ENCODE measurements at places on chromosomes 5 and 9. TPM values are rescaled to one million over a fixed set of nuclear protein-coding genes. Genes with fewer than 3 reads are reported as not detected.

DNA sequence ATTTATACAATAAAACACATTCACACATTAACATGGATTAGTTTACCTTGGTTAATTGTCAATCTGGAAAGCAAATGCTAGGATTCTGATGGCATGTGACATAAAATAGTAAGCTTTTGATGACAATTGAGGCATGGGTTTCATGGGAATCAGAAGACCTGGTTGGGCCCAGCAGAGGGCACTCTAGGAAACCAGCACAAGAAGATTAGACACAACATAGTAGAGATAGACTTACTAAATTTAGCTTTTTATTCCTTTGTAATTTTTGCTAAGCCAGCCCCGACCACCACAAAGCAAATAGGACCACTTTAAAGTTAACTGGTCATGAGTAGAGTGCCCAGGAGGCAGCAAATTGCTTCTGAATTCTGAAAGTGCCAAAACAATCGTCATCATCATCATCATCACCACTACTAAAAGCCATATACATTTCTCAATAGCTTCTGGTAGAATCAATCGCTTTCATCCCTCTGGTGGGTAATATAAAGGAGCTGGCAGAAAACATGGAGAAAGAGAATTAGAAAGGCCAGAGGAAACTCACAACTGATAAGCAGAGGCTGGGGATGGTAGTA lies 163.2 kb downstream of the ARRDC3 start:
- H3K27ac ChIP-seq: no peak overlapping the region
- no peak overlapping the region for H3K4me3 ChIP-seq
- no peaks in the 10 kb centered on the region for H3K27me3 ChIP-seq
- H3K36me3 ChIP-seq: no peaks in the 10 kb centered on the region
- H3K4me1 ChIP-seq: no peaks in the 10 kb centered on the region
- DNase-seq: no peak

DNA sequence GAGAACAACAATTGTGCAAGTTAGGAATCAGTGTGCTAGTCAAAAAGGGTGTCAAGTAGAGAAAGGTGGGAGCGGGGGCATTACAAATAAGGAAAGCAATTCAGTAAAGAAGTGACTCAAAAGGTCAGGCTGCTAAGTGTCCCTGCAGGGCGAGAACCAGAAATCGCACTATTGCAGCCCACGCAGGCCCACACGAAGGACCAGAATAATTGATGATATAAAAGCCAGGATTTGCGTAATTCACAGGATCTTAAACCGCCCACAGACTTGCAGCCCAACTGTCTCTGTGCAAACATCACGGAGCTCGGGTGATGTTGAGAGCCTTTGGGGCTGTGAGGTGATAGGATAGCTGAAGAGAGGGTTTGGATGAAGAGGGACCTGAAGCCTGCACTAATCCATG lies 349.0 kb downstream of the BRINP1 start:
- H3K4me3 ChIP-seq: no peak overlapping the region
- H3K36me3 ChIP-seq: no peaks in the 10 kb centered on the region

S1PR3 gene
- 7.2 TPM for total RNA-seq

DNA sequence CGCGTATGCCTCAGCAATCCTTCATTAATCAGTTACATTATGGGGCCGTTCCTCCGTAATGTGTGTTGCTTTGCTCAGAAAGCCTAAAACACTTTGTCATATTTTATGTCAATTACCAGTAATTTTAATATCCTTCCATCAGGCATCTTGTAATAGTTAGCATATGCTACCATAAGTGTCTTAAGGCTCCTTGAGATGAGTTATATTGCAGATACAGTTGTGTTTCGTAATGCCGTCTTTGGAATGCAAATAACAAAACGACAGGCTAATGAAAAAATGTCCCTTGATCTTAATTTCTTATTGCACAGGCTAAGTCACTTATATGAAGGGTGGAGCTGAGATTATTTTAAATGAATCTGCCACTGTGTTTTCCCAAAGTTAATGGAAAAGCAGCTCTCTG lies 50.5 kb downstream of the TBCA start:
- no peak for DNase-seq
- H3K36me3 ChIP-seq: no peaks in the 10 kb centered on the region
- no peak overlapping the region for H3K27ac ChIP-seq
- H3K4me3 ChIP-seq: no peak overlapping the region
- no peaks in the 10 kb centered on the region for H3K27me3 ChIP-seq

SPATA31D4 gene
- not detected for total RNA-seq

DNA sequence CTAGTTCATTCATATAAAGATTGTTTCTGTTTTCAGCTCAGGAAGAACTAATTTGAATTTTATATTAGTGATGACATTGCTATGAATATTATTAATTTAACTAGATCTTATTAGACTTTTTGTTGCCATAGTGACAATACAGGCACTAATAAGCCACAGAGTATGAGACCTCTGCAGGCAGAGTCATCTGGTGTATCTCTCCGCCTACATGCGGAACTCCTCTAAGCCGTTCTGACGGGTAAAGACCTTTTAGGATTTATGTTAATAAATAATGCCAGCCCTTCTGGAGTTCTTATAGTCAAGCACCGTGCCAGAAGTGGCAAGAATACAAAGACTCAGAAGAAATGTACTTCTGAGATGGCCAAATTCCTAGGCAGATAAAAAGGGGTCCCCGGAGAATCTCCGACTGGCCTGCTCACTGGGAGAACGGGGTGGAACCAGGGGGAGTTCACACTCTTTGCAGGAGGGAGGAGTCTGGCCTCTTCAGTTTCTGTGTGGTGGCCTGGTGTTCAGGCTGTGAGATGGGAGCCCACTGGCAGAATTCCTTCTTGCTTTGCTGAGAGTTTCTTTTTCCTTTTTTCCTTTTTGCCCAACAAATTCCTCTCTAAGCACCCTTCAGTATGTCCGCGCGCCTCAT lies 85.1 kb upstream of the IL12B start:
- H3K4me3 ChIP-seq: no peak overlapping the region
- H3K27me3 ChIP-seq: no peaks in the 10 kb centered on the region
- H3K4me1 ChIP-seq: peaks cover 5% of the 10 kb centered on the region
- H3K27ac ChIP-seq: no peak overlapping the region

GRCh38 chr5:9339206-9339818 lies 206.6 kb downstream of the SEMA5A start:
- peak; percentile 55 for DNase-seq
- H3K27ac ChIP-seq: no peak overlapping the region
- H3K36me3 ChIP-seq: no peaks in the 10 kb centered on the region
- H3K27me3 ChIP-seq: no peaks in the 10 kb centered on the region

DNA sequence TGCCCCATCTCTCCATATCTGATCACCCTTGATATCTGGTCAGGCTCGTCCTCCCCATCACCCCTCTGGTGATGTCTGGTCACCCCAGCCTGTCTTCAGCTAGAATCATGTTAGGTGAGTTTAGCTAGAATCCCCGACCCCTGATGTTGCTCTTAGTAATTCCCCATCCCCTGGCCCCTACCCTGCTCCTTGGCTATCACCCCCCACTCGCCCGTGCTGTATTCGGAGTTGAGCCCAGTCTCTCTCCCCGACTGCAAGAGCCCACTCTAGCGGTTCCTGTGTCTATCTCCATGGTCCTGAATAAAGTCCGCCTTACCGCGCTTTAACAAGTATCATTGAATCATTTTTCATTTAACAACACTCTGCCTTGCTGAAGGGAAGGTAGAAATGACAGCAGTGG lies 33.7 kb downstream of the ADAMTS2 start:
- no peak for DNase-seq
- no peak overlapping the region for H3K4me3 ChIP-seq
- H3K27me3 ChIP-seq: no peaks in the 10 kb centered on the region
- no peaks in the 10 kb centered on the region for H3K36me3 ChIP-seq
- H3K4me1 ChIP-seq: no peaks in the 10 kb centered on the region

TESK1 gene
- 13.9 TPM for total RNA-seq

GRCh38 chr5:143760131-143760505 lies 51.8 kb upstream of the HMHB1 start:
- no peaks in the 10 kb centered on the region for H3K36me3 ChIP-seq
- no peaks in the 10 kb centered on the region for H3K4me1 ChIP-seq
- H3K27me3 ChIP-seq: no peaks in the 10 kb centered on the region
- DNase-seq: no peak
